BJ (cell line): ENCODE measurements at places on chromosomes 11 and 22.

- DNase-seq: no peak
Observed at GRCh38 chr11:11229647-11230046, 123.4 kb downstream of the CSNK2A3 start.

- no peak for DNase-seq
Observed at GRCh38 chr11:45806937-45807791, 2.2 kb downstream of the SLC35C1 start.

DNA sequence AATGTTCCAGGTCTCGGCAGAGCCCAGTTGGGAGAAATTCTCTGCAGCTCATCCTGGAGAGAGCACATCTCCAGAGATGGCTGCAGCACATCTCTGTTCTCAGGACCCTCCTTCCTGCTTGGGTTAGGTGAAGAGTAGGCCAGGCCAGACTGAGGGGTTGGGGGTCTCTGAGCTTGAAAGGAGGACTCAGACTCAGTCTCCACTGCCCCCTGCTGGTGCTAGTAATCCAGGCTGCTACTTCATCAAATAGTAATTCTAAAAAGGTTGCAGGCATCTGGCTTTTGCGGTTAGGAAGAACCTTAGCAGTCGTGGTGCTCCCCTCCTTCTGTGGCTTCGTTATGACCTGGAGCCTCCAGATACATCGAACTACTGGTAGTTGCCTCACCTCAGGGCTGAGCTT, 9.7 kb downstream of the TUB start:
- DNase-seq: no peak

DNA sequence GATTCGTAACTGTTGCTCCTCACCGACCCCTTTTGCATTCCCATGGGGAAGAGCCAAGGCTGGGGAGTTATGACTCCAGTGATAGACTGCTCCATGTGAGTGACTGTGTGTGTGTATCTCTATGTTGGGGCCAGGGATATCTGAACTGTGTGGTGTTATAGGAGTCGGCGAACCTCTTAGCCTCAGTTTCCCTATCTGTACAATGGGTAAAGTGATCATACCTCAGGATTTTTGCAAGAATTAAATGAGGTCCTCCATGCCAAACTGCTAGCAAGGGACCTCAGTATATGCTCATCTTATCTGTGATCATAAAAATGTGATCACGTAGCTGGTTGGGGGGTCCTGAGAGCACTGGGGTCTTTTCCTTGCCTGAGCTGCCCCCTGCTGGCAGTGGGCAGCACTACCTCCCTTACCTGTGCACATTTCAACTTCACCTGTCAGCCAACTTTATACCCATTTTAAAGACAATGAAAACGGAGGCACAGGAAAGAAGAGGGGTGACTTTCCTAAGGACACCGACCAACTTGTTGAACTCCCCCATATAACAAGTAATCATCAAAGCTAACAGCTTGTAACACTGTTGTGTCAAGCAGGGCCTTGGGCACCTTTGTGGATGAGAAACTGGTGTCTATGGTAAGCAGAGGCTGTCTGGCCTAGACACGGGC, 1.4 kb upstream of the DPP3 start:
- no peak for DNase-seq

GRCh38 chr22:50625131-50625567, 2.8 kb downstream of the ARSA start:
- no peak for DNase-seq

DNA sequence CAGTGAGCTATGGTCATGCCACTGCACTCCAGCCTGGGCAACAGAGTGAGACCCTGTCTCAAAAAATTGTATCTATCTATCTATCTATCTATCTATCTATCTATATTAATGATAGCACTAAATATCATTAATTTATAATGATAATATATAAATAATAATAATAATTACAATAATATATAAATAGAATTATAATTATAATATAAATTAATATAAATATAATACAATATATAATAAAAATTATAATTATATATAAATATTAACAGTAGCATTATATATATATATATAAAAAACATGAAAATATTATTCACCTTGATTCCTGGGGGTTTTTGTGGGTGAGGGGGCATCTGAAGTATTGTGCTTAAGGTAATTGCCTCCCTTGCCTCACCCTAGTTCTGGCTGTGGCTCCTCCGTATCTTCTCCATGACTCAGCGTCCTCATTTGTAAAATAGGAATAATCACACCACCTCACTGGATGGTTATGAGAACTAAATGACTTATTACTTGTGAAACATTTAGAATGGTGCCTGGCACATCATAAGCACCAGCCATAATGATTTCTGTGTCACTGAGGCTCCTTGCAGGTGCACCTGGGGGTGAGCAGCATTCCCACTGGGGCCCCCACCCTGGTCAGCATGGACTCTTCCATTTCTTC, 18.8 kb downstream of the RASD2 start:
- DNase-seq: no peak

- no peak for DNase-seq
Observed at GRCh38 chr11:135001581-135001980, 589.5 kb upstream of the B3GAT1 start.

GRCh38 chr22:47196166-47196849, 433.9 kb downstream of the TBC1D22A start:
- no peak for DNase-seq

DNA sequence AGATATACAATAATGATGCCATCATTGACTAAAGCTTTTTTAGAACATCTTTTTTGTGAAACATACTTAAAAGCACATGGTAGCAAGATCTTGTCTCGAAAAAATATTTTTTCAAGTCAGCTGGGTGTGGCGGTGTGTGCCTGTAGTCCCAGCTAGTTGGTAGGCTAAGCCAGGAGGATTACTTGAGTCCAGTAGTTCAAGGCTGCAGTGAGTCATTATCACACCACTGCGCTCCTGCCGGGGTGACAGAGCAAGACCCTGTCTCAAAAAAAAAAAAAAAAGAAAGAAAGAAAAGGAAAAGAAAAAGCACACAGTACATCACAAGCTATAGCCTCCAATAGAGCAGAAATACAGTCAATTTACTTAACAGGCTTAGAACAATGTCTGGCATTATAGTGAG, 37.0 kb downstream of the ENTHD1 start:
- DNase-seq: no peak

GRCh38 chr11:46296528-46297448, 19.3 kb downstream of the CREB3L1 start:
- DNase-seq: no peak

- no peak for DNase-seq
Observed at GRCh38 chr11:116073854-116074837, 569.9 kb upstream of the CADM1 start.

GRCh38 chr11:28763876-28764275, 655.7 kb downstream of the METTL15 start:
- peak; percentile 14 for DNase-seq

- DNase-seq: no peak
Observed at GRCh38 chr22:32660292-32660691, 141.2 kb upstream of the TIMP3 start.

GRCh38 chr11:27234961-27235360, 128.1 kb downstream of the CCDC34 start:
- DNase-seq: no peak

GRCh38 chr11:112581747-112582146, 321.1 kb upstream of the PLET1 start:
- no peak for DNase-seq

- DNase-seq: no peak
Observed at GRCh38 chr22:24178021-24178431, 3.3 kb upstream of the SUSD2 start.

DNA sequence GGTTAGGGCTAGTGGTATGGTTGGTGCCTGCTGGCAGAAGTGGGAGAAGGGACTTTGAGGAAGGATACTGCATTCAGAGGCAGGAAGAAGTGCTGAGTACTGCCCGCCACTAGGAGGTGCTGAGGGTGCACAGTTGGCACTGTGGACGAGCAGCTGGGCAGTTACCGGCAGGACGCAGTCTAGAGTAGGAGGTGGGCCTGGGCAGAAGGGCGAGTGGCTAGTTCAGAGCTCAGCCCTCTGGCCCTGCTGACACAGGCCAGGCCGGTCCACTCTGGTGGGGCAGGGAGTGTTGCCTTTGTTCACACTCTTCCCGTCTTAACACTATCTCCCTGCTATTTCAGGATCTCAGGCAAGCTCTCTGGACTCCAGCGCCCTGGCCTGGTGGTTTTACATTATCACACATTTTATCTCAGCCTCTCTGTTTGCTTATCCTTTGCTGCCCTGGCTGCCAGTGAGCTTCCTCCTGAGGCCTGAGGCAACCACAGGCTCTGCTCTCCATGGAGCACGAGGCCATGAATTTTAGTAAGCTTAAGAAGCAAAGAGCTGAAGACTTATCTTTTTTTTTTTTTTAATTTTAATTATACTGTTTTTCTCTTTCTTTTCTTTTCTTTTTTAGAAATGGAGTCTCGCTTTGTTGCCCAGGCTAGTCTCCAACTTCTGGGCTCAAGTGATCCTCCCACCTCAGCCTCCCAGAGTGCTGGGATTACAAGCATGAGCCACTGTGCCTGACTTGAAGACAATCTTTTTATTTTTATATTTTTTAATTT, 26.9 kb downstream of the SNAP29 start:
- DNase-seq: peak; percentile 12

- DNase-seq: no peak
Observed at GRCh38 chr11:111379602-111380136, 594 bp upstream of the POU2AF1 start.

DNA sequence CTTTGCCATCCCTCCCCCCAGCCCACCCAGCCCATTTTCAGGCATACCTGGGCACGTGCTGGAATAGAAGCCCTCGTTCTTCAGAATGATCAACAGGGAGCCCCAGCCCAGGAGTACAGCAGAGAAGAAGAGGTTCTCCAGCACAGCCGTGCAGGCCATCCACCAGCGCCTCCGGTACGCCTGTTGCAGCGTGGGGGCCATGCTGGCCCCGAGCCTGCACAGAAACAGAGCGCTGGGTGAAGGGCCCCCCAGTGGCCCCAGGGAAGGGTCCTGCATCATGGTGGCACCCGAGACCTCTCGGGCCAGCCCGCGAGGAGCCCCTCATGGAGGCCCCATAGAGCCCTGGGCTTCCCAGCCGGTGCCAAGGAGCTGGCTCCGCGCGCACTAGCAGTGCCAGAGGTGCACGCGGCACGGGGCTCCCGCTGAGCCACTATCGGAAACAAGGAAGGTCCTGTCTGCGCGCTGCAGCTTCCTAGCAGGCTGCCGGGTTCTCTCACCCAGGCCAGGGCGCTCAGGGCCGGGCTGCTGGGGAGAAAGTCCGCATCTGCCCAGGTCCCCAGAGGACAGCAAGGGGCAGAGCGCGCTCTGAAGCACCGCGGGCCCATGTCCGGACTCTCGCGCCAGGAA, 1.5 kb downstream of the SLC43A1 start:
- no peak for DNase-seq

DNA sequence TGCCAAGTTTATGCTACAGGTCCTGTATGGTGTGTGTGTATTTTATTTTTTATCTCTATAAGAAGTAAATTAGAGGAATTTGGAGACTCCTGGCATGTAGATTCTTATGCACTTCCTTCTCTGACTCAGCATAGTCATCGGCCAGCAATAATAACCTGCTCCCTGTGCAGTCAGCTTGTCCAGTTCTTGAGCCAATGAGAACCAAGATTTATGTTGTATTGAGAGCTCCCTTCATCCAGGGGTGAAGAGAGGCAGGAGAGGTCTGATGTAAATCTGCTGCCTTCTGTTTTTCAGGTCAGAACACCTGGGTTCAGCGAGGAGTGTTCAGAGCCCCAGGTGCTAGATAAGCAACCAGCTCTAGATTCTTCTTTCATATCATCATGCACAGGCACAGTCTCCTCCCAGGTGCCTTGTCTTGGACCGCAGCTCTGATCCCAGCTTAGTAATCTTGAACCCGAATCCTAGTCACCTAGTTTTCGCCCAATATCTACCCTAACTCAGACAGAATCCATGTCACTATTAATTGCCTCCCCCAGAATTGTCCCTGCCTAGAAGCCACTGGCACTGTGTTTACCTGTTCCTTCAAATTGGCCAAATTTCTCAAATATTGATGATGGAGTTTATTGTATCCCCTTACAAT, 328.2 kb upstream of the NCAM1 start:
- DNase-seq: no peak

DNA sequence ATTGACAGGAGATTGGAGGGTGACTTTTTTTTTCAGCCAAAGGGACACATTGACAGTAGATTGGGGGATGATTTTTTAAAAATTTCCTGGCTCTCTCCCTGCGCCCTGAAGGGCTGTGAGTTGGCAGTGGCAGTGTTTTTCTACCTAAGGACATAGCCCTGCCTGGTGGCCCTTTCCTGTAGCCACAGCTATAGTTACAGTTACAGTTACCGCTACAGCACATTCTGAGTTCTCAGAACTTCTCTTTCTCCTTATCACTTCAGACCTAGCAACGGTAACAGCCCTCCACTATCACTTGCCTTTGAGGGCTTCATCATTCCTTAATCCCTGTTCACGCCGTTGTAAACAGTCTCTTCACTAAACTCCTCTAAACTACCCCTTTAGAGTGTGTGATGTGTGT, 684 bp downstream of the MRGPRX2 start:
- no peak for DNase-seq

DNA sequence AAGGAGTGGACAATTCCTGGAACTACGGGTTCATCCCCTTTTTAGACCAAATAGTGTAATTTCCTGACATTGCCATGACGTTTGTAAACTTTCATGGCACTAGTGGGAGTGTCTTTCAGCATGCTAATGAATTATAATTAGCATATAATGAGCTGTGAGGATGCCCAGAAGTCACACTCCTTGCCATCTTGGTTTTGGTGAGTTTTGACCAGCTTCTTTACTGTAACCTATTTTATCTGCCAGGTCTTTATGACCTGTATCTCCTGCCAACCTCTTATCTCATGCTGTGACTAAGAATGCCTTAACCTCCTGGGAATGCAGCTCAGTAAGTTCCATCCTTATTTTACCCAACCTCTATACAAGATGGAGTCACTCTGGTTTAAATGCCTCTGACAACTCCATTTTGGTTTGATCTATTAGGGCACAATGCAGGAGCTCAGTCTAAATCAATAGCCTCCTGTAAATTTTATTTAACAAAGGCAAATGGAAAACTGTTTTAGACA, 20.7 kb downstream of the OR10A6 start:
- no peak for DNase-seq

DNA sequence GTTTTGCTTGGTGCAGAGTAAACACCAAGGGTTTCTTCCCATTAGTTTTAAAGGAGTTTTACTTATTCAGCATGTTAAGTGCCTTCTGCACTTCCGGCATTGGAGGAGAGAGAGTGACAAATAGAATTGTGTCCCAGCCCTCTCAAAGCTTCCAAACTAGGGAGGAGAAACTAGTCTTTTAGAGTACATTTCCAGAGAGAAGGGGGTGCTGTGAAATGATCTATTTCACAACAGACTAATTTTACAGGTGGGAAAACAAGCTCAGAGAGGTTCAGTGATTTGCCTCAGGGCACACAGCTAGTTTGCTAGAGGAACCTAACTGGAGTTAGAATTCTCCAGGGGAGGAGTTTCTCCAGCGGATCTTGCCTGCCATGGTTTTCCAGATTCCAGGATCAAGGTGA, 12.6 kb downstream of the MPST start:
- DNase-seq: no peak

- no peak for DNase-seq
Observed at GRCh38 chr11:71355281-71355680, 92.9 kb downstream of the DHCR7 start.

DNA sequence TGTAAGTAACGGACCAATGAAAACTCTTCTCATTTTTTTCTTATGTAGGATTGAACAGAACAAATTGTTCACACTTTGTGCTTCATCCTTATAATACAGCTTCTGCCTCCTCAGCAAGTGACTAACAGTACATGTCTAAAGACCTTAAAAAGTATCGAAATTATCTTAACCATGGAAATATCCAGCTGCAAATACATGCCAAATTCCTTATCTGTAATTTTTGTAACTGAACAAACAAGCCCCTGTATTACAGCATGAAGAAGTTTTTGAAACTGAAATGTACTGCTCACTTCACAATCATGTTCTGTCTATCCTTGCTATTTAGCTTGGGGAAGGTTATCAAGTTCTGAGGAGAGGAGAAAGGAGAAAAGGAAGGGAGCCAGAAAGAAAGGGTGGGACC, 20.4 kb downstream of the WT1 start:
- DNase-seq: no peak
